A549 treated with RU486 at 1 μM for 4 hours (cell line): ENCODE measurements at places on chromosomes 2 and 18. TPM values are rescaled to one million over a fixed set of nuclear protein-coding genes. Genes with fewer than 3 reads are reported as not detected.

VSNL1 gene
- total RNA-seq: not detected in 5 replicates

FAM110C gene
- 0.06 to 0.30 TPM (median 0.16 TPM) in 5 replicates for total RNA-seq

UGT1A1 gene
- 0.66 to 1.2 TPM (median 0.83 TPM) in 5 replicates for total RNA-seq

CDKL4 gene
- not detected in 5 replicates for total RNA-seq

LYPD6B gene
- not detected in 5 replicates for total RNA-seq
